Fibroblast of lung (primary cell): ENCODE measurements at places on chromosomes 6 and 20. TPM values are rescaled to one million over a fixed set of nuclear protein-coding genes. Genes with fewer than 3 reads are reported as not detected.

ADGRF1 gene
- not detected in 2 replicates for total RNA-seq

- DNase-seq = peak; percentile 19
Measured at GRCh38 chr6:108268845-108269244, 8.0 kb upstream of the SNX3 start.

DNA sequence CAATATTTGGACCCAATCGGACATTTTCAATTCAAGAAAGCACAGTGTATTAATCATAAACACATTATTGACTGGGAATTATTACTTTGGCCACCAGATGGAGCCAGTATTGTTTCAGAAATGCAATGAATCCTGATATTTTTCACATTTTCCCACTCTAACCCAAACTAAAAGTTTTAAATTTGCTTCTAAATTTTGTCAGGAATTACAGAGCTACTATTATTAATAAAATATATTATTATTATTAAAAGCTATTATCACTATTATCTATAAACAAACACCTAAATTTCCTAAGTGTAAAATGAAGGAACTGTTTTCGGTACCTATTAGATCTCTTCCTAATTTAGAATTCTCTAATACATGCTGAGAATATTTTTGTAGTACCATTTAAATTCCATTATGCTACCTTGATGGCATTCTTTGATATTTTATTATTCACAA is 245.3 kb downstream of the OGFRL1 start:
- peak; percentile 15 for DNase-seq

- DNase-seq = no peak
Measured at GRCh38 chr6:157610451-157610999, 212.5 kb upstream of the SNX9 start.

RIPOR3 gene
- 4.1 and 4.9 TPM in 2 replicates for total RNA-seq

- DNase-seq = peak; percentile 45
Measured at GRCh38 chr20:3515379-3516170, 44.8 kb downstream of the ATRN start.

DNA sequence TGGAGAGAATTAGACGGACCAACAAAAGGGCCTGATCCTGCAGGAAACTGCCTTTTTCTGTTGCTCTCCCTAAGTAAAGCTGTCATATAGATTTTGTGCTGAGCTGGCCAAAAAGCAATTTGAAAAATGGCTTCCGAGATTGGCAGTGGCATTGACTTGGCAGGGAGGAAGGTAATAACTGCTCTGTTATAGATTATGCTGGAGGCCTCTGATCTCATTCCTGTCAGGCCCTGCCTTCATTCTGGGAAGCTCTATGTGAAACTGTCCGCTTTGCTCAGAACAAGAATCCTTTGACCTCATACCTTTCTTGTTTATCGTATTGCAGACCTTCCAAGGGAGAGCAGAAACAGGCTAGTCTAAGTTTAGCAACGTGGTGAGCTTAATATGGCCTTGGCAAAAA is 234.4 kb downstream of the PHACTR1 start:
- no peak for DNase-seq

DNA sequence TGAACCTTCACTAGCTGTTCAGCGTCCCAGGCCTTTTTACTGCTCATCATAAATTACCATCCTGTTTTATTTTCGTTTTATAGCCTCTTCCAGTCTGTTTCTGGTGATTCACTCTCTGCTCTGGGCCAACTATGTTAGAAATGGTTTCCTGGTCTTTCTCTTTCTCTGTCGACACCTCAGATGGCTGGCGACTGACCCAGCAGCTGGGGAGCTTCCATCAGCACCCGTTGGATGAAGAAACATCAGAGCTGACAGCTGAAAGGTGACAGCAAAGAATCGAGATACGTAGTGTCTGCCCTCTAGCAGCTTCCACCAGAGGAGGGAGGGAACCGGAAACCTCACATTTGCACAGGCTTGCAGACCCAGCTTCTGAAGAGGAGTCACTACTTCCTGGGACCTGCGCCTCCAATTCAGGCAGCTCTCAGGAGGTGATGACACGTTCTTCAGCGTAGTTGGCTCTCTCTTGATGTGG is 82.9 kb upstream of the MLN start:
- DNase-seq = peak; percentile 38

RCAN2 gene
- total RNA-seq = 5.6 and 11.7 TPM in 2 replicates
